ENCODE measurements at places on chromosomes 1 and 21.

- no peak for DNase-seq
Observed at GRCh38 chr1:92065042-92065441, 10.2 kb downstream of the SETSIP start.

DNA sequence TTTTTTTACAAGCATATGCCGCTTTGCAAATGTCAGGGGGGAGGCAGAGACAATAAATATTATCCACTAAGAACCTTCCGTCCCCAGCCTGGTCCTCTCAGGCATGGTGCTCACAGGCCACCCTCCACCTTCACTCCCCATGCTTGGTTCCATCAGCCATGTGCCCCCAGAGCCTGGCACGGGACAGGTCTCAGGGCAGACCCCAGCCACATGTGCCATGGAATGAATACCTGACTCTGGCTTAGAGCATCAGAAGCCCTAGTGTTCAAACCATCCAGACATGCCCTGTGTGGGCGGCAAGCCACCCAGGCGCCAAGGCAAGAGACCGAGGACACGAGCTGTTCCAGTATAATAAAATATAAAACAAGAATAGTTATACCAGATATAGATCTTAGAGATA is 5.4 kb downstream of the LSS start:
- no peak for DNase-seq

GRCh38 chr1:9715536-9716226 is 64.2 kb downstream of the PIK3CD start:
- no peak for DNase-seq

DNA sequence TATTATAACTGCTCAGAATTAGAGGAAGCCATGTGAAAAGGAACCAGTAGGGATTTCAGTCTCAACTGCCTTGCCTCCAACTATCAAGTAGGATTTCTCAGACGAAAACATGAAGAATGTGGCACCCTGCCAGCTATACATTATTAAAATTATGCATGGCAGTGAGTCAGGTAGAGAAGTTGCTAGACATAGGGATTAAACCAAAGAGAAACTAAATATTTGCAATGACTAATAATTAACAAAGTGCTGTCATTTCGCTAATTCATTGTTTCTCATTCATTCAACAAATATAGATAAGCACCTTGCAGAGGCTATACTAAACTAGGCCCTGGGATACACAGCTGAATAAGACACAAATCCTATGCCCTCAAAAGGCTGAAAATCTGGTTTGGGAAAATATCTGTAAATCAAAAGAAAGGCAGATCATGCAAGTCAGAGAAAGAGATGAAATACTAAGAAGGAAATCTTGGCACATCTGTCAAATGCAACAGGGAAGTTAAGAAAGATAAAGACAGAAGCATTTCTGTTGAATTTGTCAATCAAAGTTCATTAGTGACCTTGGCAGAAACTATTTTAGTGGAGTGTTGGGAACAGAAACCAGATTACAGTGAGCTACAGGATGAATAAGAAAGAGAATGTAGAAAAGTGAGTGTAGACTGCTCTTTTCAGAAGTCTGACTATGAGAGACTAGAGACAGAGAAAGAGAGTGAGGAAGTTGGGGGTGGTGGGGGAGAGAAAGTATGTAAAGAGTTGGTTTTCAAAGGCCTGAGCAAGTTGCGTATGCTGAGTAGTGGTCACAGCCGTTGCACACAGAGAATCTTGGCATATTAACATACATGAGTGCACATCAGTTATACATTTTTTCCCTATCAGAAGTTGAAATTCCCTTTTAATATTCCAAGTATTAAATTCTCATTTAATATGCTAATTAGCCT is 14.7 kb upstream of the NBPF11 start:
- peak; percentile 3 for DNase-seq

Data from NCI-H1105 (cell line).